ENCODE measurements at places on chromosomes 3 and 15. TPM values are rescaled to one million over a fixed set of nuclear protein-coding genes. Genes with fewer than 3 reads are reported as not detected.

Gene CXCR6
- 3.1 TPM for total RNA-seq

Gene RHCG
- total RNA-seq, result 1.1 TPM

Gene SLC22A14
- not detected for total RNA-seq

Gene STAC
- total RNA-seq, result 20.4 TPM

Gene RPP25
- 7.3 TPM for total RNA-seq

Gene RFT1
- total RNA-seq, result 33.3 TPM

Gene FES
- 36.2 TPM for total RNA-seq

Gene SPTSSB
- 242 TPM for total RNA-seq

Gene EXD1
- total RNA-seq, result not detected

Gene CCDC54
- total RNA-seq, result not detected

Gene SCN5A
- 3.5 TPM for total RNA-seq

Gene TMEM212
- total RNA-seq, result not detected

DNA sequence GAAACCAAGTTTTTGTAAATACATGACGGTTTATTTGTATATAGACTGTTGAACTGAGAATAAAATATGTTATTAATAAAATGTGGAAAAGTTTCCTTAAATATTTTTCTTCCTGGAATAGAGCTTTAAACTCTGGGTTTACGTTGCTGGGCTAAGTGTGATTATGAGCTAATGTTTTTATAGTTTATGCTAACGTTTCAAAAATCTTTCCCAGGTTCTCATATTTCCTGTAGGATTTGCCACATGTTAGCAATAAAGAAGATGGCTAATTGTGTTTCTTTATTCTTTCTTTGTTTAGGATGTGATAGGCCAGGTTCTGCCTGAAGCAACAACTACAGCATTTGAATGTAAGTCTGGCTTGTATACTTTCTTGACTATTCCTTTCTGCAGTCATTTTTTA lies 7.2 kb downstream of the MAP2K5 start:
- DNase-seq, result no peak

DNA sequence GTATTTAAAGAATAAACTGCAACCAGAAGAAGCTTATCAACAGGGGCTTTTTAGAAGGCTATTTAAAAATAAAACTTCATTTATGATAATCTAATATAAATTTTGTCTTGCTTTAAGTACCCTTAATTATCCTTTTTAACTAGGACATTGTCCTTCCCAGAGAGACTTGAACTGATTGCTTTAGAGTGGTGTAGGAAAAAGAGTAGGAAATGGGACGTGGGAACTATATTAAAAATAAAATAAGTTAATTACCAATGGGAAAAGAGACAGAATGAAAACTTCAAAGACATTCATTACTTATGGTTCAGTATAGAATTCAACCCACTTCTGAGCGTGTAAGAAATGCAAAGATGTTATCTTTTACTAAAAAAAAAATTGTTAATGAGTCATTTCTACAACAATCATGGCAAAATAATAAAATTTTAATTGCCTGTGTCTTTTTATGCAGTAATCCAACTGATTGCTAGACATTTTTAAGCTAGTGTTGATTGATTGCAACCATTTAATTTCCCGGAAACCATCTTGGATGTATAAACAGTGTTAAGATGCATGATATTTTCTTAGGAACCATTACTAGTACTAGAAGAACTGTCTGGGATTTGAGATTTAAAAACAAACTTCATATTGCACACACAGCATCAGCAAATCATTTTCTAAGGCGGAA lies 298.8 kb upstream of the UMPS start:
- DNase-seq, result no peak

- DNase-seq, result no peak
Measured at GRCh38 chr15:83413054-83413719, 34.0 kb upstream of the SH3GL3 start.

DNA sequence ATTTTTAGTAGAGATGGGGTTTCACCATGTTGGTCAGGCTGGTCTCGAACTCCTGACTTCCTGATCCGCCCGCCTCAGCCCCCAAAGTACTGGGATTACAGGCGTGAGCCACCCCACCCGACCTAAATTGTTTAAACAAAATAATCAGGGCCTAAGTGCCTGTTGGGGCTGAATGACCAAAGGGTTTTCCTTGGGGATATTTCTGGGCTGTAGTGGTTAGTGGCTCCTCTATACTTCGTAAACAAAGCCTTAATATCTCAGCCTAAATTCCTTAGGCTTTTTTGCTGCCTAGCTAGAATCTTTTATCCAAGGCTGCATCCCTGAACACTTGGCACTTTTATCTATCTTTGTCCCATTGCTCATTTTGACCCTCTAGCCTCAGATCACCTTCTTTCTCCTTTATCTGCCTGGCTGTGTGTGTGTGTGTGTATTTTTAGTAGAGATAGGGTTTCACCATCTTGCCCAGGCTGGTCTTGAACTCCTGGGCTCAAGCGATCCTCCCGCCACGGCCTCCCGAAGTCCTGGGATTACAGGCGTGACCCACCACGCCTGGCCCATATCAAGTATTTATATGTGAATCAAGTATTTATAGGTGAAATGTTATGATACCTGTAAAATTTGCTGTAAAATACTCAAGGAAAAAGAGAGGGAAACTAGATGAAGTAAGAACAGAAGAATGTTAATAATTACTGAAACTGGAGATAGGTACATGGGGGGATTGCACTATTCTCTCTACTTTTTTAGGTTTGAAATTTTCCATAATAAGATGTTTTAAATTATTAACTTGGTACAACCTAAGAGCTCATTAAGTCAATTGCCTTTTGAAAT lies 1.8 kb downstream of the NUSAP1 start:
- DNase-seq, result no peak

DNA sequence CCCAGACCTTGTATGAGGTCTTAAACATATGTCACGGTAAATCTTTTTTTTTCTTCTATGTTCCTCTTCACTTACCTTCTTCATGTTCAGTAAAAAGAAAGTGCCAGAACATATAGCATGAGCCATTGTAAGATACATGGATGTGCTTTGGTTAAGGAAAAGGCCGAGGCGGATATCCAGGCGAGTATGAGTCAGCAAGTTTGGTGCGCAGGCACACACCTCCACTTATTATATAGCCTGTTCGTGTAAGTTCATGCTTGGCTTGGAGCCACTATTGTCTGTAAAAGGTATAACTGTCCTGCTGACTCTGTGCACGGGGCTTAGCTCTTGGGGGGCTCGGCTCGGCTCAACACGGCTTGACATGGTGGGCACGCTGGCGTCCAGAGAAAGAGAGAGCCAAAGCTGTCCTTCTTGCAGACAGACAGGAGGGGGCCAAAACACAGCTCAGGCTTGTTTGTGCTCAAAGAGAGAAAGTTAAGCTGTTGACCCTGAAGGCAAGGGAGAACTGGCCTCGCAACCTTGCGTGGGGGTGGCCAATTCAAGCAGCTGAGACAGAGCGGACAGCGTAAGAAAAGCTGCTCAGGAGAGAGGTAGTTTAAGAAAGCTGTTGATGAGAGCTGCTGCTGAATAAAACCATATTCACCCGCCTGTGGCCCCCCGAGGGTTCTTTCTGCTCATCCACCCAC lies 251.2 kb downstream of the SLC9A9 start:
- DNase-seq, result no peak

DNA sequence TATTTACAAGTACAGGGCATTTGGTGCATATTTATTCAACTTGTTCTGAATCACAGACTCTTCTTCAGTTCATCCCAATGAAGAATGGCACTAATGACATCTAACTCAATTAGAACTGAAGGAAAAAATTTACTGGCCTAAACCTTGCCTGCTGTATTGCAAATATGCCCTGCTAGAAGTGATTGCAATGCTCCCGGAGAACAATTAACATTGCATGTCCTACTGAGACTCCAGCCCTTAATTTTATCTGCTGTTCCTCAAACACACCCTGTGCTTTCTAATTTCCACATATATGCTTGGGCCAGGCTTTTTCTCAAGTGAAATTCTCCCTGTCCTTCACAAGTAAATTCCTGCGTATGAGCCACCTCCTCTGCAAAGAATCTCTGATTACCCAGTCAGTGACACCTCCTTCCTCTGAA lies 8.3 kb downstream of the ACKR4 start:
- DNase-seq, result no peak

DNA sequence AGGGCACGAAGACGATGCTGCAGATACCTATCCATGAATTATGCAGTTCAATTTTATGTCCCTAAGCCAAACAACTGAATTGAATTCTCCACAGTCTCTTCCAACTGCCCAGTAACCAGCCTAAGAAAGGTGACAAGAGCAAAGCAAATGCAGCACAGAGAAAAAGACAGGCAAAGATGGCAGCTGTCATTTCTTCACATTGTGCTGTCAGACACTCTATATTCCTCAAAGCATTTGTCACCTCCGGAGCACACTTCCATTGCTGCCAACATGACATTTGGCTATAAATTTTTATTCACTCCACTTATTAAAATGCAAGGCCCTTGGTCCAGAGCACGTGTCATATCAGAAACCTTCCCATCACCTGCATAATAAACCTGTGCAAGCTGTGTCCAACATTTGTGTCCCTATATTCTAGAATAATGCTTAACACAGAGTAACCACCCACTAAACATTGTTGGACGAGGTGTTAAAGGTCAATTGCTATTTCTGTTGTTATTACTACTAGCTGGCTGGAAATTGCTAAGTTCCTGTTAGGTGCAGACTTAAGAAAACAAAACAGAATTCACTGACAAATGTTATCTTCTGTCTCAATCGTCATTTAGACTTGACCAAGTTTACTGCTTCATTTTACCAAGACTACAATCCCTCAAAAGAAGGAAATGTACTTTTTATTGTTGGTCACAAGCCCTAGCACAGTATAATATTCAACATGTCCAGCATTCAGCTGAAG lies 89.7 kb downstream of the MAGI1 start:
- DNase-seq, result no peak

DNA sequence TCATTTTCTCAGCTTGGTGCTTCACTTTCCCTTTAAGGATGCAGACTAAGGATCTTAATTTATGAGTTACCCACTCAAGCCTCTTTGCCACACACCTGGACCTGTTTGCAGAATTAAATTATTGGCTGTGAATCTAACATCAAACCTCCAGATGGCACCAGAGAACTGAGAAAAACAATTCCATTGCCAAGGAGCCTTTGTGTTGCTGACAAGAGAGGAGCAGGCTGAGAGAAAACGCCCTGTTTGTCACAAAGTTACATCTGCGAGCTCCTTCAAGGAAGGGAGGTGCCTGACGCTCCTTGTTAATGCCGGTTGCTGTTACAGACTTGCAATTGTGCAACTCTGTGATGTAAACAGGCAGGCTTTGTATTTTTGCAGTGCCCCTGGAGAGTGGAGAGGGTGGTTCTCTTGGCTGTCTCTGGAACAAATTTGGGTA lies 36.3 kb upstream of the TMC3 start:
- DNase-seq, result peak; percentile 54

DNA sequence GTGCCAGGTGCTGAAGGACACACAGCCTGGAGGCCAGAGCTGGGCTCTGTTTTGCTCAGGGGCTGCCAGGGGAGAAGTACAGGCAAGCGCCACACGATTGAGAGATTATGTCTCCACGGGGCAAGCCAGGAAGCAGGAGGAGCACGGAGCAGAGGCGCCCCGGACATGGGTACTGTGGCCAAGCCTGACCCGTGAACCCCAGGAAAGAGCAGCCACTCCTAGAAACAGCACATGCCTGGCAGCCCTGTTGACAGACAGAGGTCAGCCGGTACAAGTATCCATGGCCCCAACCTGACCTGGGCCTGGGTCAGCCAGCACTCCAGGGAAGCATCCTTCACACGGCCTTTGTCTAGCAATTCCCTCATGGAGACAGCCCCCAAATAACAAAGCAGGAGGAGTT lies 89.4 kb downstream of the ADAMTS17 start:
- peak; percentile 39 for DNase-seq

GRCh38 chr3:50370594-50370993 lies 11.3 kb upstream of the TMEM115 start:
- DNase-seq, result no peak

DNA sequence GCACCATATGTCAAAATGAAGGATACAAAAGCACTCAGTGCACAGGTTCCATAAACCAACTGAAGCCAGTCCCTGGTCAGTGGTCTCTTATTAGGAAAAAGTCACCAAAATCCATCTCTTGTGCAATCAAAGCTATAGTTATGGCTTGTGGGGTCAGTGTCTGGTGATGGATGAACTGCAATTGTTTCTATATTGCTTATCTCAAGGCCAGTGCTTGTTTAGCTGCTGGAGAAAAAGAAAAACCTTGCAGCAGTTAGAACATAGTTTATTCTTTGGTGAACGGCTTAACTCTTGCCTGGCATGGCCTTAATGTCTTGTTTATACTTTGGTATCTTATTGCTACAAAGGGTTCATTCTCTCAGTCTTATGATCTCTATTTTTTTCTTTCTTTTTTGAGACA lies 2.9 kb upstream of the UQCRC1 start:
- no peak for DNase-seq

- DNase-seq, result no peak
Measured at GRCh38 chr15:29682781-29683180, 139.5 kb downstream of the TJP1 start.

DNA sequence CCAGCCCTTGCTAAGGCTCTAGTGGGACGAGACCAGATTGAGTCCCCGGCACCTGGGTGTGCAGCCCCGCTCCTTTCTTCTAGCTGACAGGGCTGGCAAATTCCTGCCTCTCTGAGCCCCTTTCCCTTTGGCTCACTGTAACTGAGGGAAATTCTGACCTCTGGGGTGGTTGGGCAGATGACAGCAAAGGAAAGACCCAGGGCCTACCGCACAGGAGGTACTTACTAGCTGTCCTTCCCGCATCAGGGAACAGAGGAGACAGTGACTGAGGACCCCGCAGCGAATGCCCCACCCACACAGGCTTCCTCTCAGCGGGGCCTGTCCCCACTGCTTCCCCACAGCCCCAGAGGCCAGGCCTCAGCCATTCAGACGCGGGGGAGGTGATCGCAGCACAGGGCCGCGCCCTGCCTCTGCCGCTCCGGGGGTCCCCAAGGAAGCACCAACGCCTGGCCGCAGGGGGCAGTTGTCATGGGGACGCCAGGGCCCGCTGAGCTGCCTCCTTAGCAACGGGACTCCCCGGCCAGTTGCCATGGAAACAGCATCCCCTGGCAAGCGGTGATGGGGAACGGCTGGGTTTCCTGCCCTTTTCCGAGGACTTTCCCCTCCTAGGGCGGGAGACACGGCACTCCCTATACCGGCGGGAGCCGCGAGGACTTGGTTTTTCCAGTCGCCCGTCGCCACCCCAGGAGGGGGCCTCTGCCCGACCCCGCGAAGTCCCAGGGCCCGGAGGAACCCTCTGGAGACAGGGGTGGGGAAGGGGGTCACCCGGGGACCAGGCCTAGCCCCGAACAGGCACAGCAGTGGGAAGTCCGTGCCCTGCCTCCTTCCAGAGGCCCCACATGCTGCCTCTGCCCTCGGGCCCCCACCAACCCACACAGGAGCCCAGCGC lies 50.1 kb downstream of the HCN4 start:
- no peak for DNase-seq

- no peak for DNase-seq
Measured at GRCh38 chr3:117622171-117622841, 912.7 kb downstream of the TUSC7 start.

DNA sequence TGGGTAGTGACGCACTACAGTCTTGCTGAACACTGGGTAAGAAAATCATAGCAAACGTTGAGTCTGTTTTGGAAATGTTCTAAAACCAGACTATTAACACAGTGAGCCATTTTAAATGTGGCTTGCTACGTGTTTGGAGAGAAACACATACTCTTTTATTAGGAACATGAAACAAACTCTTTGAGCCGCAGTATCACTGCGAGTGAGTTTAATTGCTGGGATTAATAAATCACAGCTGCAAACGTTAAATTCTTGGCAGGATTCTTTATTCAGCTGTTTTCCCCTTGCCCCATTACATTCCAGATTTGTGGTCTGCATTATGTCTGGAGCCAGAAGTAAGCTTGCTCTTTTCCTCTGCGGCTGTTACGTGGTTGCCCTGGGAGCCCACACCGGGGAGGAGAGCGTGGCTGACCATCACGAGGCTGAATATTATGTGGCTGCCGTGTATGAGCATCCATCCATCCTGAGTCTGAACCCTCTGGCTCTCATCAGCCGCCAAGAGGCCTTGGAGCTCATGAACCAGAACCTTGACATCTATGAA lies 33.6 kb downstream of the BTD start:
- no peak for DNase-seq

Data from ureter (tissue), 1 donor.